ENCODE measurements at places on chromosomes 12 and 14. TPM values are rescaled to one million over a fixed set of nuclear protein-coding genes. Genes with fewer than 3 reads are reported as not detected.
A peak's percentile ranks its signal among the peaks of the same experiment; 100 is the strongest.

ADSS1 gene
- total RNA-seq: 4.4 TPM

KRT74 gene
- not detected for total RNA-seq

KLRK1 gene
- 1.1 TPM for total RNA-seq

KRT72 gene
- total RNA-seq: not detected

PAH gene
- not detected for total RNA-seq

GPR84 gene
- not detected for total RNA-seq

CLEC4D gene
- not detected for total RNA-seq

CRIP1 gene
- total RNA-seq: 21.3 TPM

KRT71 gene
- total RNA-seq: not detected

PRR4 gene
- total RNA-seq: 2.2 TPM

NPFF gene
- not detected for total RNA-seq

WSCD2 gene
- 0.10 TPM for total RNA-seq

TCL1B gene
- total RNA-seq: not detected

- H3K4me3 ChIP-seq: no peak overlapping the region
- H3K36me3 ChIP-seq: no peaks in the 10 kb centered on the region
- H3K27ac ChIP-seq: no peak overlapping the region
- no peaks in the 10 kb centered on the region for H3K4me1 ChIP-seq
- H3K27me3 ChIP-seq: no peaks in the 10 kb centered on the region
- no peak for DNase-seq
These were observed 251.0 kb downstream of the DIO2 start for GRCh38 chr14:79960288-79960687.

- H3K4me3 ChIP-seq: peak overlapping the region; percentile 62
- H3K27me3 ChIP-seq: peaks cover 3% of the 10 kb centered on the region
- no peak overlapping the region for H3K27ac ChIP-seq
- no peak for DNase-seq
These were observed 4.2 kb upstream of the AAAS start for GRCh38 chr12:53325511-53326061.

DNA sequence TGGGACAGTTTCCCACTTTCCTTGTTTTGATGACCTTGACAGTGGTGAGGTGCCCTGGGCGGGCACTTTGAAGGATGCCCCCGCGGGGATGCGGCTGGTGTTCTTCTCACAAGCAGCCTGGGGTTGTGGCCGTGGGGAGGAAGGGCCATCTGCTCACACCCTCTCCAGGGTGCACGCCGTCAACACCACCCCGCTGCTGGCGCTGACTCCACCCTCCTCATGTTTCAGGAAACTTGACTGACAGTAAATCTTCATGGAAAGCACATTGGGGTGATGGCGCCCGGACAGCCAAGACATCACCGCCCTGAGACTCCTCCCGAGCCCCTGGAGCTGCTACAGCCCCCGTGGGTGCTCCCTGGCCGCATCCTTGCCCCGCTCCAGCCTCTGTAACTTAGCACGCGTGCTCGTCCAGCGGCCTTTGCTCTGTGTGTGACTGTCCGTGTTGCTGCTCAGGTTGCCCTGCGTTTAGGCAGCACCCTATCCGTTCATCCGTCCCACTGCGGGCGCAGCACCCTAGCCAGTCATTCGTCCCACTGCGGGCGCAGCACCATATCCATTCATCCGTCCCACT is 150.2 kb upstream of the C14orf180 start:
- no peaks in the 10 kb centered on the region for H3K4me1 ChIP-seq
- no peaks in the 10 kb centered on the region for H3K27me3 ChIP-seq
- no peaks in the 10 kb centered on the region for H3K36me3 ChIP-seq
- DNase-seq: no peak

DNA sequence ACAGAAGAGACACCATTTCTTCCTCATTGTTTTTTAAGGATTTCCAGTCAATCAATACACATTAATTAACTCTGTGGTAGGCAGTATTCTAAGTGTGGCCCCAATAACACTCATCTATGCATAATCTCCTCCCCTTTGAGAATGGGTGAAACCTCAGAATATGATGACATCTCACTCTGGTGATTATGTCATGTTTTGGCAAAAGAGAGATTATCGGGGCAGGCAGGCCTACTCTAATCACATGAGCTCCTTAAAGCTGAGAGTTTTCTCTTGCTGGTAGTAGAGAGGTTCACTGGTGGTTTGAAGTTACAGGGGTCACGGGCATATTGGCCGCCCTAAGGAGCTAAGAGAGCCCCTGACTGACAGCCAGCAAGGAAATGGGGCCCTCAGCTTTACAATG is 7.1 kb upstream of the LGMN start:
- H3K27ac ChIP-seq: no peak overlapping the region
- H3K27me3 ChIP-seq: peaks cover 8% of the 10 kb centered on the region
- no peaks in the 10 kb centered on the region for H3K4me1 ChIP-seq

- H3K36me3 ChIP-seq: peaks cover 13% of the 10 kb centered on the region
- H3K4me1 ChIP-seq: no peaks in the 10 kb centered on the region
- H3K4me3 ChIP-seq: no peak overlapping the region
- DNase-seq: no peak
- H3K27me3 ChIP-seq: no peaks in the 10 kb centered on the region
These were observed 59.7 kb downstream of the SCFD1 start for GRCh38 chr14:30681752-30682355.

DNA sequence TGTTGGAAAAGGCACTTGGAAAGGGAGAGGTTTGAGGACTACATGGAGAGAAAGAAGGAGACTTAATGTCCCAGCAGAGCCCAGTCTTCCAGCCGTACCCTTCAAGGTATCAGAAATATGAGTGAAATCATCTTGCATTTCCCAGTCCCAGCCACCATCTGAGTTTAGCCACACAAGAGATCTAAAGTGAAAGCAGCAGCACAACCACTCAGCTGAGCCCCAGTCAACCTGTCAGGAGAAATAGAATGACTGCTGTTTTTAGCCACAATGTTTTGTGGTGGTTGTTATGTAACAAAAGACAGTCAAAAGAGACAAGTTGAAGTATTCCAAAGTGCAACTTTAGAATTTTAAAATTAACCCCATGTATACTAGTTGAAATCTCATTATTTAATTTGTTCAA is 28.0 kb downstream of the DERA start:
- H3K36me3 ChIP-seq: no peaks in the 10 kb centered on the region
- no peak for DNase-seq
- no peak overlapping the region for H3K4me3 ChIP-seq

GRCh38 chr14:61326146-61326545 is 4.8 kb downstream of the PRKCH start:
- H3K27me3 ChIP-seq: peaks cover 26% of the 10 kb centered on the region
- H3K4me1 ChIP-seq: peaks cover 6% of the 10 kb centered on the region
- H3K27ac ChIP-seq: no peak overlapping the region
- no peak for DNase-seq

DNA sequence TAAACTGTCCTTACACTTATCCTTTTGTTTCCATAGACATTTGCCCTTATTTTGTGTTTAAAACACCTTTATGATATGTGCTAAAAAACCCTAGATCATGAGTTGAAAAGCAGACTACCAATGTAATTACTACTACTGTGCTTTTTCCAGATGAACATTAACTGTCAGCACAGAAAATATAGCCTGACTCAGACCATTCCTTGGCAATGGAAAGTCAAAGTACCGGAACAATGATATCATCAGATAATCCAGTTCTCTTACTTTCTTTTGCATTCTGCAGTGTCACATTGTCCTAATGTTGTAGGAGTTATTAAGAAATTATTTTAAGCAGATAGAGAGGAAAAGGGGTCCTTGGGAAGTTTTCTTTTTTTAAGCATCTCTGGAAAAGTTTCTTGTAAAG is 1189.0 kb upstream of the FLRT2 start:
- H3K36me3 ChIP-seq: no peaks in the 10 kb centered on the region
- no peak overlapping the region for H3K27ac ChIP-seq
- no peaks in the 10 kb centered on the region for H3K4me1 ChIP-seq
- DNase-seq: peak; percentile 10
- no peaks in the 10 kb centered on the region for H3K27me3 ChIP-seq

DNA sequence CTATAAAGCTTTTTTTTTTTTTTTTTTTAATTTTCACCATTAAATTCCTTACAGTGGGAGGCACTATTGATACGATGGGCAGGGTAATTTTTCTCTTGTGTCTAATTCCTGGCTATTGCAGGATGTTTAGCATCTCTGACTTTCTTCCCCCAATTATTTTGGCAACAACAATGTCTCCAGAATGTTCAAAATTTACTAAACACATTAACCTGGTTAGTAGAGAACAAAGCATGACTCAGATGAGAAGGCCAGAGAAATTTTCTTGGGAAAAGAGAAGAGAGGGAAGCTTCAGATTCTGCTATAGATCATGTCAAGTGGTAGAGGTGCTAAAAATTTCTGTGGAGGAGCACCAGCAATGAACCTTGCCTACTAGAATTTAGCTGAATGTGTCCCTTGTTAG is 171.5 kb upstream of the PRICKLE1 start:
- H3K4me1 ChIP-seq: peaks cover 24% of the 10 kb centered on the region
- H3K27me3 ChIP-seq: no peaks in the 10 kb centered on the region
- peak; percentile 25 for DNase-seq
- H3K4me3 ChIP-seq: no peak overlapping the region
- no peaks in the 10 kb centered on the region for H3K36me3 ChIP-seq
- no peak overlapping the region for H3K27ac ChIP-seq

DNA sequence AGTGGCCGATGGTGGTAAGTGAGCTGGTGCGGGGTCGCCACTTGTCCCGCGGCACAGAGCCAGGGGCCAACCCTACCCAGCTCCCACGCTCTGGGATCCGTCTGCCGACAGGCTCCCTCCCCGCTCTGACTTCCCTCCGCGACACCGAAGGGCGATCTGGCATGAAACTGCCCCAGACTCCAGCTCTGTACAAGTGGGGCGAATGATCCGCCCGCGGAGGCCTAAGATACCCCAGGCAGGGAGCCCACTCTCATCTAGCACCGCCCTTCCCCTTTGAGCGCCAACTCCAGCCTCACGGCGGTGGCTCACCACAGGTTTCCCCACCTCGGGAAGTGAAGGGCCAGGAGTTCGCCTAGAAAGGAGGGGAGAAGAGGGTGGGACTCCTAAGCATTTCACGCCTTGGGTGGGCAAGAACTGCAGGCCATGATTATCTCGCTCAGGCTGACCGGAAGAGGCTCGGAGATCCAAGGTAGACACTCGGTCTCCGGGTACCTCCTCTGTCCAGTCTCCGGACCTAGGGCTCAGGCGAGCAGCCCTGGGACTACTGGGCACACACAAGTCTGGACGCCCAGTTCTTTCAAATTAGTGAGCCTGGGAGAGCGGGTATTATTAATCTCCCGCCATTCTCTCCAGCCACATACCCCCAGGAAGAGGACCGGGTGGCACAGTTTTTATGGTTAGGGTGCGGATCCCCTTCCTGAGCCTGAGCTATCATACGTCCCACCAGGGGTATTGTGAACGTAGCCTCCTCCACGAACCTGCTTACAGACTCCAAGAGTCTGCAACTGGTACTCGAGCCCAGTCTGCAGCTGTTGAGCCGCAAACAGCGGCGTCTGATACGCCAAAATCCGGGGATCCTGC is 849 bp downstream of the WNT1 start:
- no peaks in the 10 kb centered on the region for H3K36me3 ChIP-seq
- H3K4me1 ChIP-seq: peaks cover 43% of the 10 kb centered on the region
- no peak overlapping the region for H3K27ac ChIP-seq
- H3K27me3 ChIP-seq: peaks cover 90% of the 10 kb centered on the region

- DNase-seq: no peak
- peaks cover 3% of the 10 kb centered on the region for H3K36me3 ChIP-seq
- H3K27me3 ChIP-seq: no peaks in the 10 kb centered on the region
- H3K4me1 ChIP-seq: peaks cover 20% of the 10 kb centered on the region
These were observed 4.6 kb downstream of the IFI27L2 start for GRCh38 chr14:94124582-94125377.

- no peak overlapping the region for H3K4me3 ChIP-seq
- DNase-seq: no peak
- no peak overlapping the region for H3K27ac ChIP-seq
- no peaks in the 10 kb centered on the region for H3K4me1 ChIP-seq
These were observed 46.5 kb downstream of the FBXO34 start for GRCh38 chr14:55317542-55318306.

- H3K4me1 ChIP-seq: no peaks in the 10 kb centered on the region
- no peak for DNase-seq
- H3K27ac ChIP-seq: no peak overlapping the region
- H3K4me3 ChIP-seq: no peak overlapping the region
- H3K27me3 ChIP-seq: peaks cover 2% of the 10 kb centered on the region
- no peaks in the 10 kb centered on the region for H3K36me3 ChIP-seq
These were observed 17.1 kb upstream of the FAM234B start for GRCh38 chr12:13027032-13027431.

- no peaks in the 10 kb centered on the region for H3K36me3 ChIP-seq
- H3K27ac ChIP-seq: no peak overlapping the region
- H3K27me3 ChIP-seq: no peaks in the 10 kb centered on the region
- H3K4me1 ChIP-seq: peaks cover 13% of the 10 kb centered on the region
- DNase-seq: no peak
These were observed 106.4 kb downstream of the SLC25A47 start for GRCh38 chr14:100429537-100429936.

- peaks cover 31% of the 10 kb centered on the region for H3K4me1 ChIP-seq
- DNase-seq: peak; percentile 82
- H3K36me3 ChIP-seq: no peaks in the 10 kb centered on the region
- H3K4me3 ChIP-seq: peak overlapping the region; percentile 69
These were observed 2.0 kb downstream of the BHLHE41 start for GRCh38 chr12:26122681-26123481.

- no peaks in the 10 kb centered on the region for H3K4me1 ChIP-seq
- H3K4me3 ChIP-seq: no peak overlapping the region
These were observed 50.6 kb upstream of the HIGD1C start for GRCh38 chr12:50901685-50902113.

DNA sequence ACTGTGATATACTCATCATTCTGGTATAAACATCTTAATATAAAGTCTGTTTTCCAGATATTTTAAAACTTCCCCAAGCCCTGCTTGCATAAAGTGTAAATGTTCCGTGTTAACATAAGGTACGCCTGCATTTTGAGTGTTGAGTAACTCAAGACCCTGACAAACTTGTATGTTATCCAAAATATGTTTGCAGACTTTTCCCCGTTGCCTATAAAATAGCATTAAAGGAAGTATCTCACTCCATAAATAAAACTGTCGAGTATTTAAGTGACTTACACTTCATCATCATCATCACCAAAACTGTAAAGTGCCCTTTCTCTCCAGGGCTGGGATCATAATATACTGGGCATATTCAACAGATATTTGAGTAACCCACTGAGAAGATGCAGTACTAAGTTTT is 64.6 kb upstream of the TSPAN8 start:
- H3K27me3 ChIP-seq: no peaks in the 10 kb centered on the region
- no peaks in the 10 kb centered on the region for H3K36me3 ChIP-seq
- no peaks in the 10 kb centered on the region for H3K4me1 ChIP-seq

DNA sequence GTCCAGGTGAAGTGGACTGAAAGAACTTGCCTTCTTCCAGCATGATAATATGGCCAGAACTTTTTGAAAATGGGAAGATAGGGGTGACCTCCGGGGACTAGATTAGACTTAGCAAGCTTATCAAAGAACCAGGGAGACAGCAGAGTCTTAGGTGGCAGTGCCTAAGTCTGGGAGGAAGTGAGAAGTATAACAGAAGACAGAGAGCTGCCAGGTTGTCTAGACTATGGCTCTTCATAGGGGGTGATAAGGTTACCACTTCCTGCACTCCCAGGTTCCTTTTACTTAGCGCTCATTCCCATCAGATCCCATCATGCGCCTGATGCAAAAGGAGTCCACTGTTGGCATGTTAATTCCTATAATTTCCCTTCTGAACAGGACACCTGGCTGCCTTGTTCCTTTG is 69.9 kb downstream of the PLXNC1 start:
- no peak for DNase-seq
- peaks cover 10% of the 10 kb centered on the region for H3K27me3 ChIP-seq
- H3K4me3 ChIP-seq: no peak overlapping the region

GRCh38 chr12:132517740-132518100 is 27.8 kb downstream of the FBRSL1 start:
- H3K4me3 ChIP-seq: no peak overlapping the region
- peaks cover 7% of the 10 kb centered on the region for H3K4me1 ChIP-seq

Measured in astrocyte (in vitro differentiated cells and primary cell).